ENCODE measurements at places on chromosomes 1 and 21.

DNA sequence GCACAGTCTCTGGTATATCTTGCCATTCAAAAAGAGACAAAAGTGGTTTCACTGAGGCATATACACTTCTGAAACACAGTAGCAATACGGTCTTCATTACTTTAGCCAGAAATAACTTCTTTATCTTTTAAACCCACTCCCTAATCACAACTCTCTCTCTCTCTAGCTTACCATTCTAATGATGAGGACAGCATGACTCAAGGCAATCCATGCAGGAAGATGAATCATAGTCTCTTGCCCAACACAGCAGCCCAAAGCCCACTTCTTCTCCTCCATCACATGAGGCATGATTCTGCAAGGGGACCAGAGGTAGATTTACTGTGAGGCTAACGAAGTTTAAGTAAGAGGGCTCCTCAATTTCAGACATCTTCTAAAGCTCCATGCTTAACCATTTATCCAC is 285.0 kb upstream of the NR5A2 start:
- DNase-seq = no peak

DNA sequence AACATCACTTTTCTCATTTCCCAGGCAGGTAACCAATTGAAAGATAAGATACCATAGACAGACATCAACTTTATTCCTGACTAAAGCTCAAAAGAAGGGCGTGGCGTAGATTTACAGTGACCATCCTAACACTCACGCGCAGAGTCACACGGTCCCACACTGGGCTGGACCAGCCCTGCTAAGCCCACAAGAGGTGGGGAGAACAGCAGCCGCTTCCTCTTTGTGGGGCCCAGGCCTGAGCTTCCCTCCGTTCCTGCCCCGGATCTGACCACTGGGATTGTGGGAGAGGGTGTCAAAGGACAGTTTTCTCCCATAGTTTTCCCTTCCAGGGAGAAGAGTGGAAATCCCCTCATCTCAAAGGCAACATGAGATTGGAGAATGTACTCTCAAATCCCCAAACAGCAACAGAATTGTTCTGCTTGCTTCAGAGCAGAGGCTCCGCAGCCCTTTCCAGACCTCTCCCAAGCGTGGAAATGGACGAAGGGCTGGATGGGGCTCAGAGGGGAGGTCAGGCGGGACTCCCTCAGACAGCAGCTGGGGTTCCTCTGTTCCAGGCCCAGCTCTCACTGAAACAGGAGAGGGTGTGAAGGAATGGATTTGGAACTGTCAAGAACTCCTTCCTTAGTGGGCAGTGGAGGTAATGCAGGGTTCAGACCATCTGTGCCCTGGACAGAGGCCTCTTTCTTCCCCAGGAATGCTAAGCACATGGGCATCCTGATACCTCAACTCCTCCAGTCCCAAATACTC is 33.7 kb downstream of the L1TD1 start:
- no peak for DNase-seq

DNA sequence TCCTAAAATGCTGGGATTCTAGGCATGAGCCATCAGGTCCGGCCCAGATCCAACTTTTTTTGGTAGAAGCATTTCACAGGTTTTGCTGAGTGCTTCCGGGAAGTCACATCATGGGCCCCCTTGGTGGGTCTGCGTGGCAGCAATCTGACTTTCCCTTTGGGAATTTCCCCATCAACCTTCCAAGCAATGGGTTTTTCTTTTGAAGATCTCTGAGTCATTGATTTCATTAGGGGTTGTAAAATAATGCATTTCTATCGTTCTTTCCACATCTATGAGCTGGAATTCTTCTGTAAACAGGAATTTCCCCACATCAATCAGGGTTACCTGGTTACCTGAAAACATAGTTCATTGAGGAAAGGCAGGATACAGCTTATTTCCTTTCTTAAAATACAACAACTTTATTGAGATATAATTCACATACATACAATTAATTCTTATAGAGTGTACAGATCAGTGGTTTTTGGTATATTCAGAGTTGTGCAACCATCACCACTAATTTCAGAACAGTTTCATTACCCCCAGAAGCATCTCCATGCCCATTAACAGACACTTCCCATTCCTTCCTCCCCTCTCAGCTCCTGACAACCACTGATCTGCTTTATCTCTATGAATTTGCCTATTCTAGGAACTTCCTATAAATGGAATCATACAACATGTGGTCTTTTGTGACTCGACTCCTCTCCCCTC is 9.9 kb upstream of the ZBTB17 start:
- DNase-seq = no peak

DNA sequence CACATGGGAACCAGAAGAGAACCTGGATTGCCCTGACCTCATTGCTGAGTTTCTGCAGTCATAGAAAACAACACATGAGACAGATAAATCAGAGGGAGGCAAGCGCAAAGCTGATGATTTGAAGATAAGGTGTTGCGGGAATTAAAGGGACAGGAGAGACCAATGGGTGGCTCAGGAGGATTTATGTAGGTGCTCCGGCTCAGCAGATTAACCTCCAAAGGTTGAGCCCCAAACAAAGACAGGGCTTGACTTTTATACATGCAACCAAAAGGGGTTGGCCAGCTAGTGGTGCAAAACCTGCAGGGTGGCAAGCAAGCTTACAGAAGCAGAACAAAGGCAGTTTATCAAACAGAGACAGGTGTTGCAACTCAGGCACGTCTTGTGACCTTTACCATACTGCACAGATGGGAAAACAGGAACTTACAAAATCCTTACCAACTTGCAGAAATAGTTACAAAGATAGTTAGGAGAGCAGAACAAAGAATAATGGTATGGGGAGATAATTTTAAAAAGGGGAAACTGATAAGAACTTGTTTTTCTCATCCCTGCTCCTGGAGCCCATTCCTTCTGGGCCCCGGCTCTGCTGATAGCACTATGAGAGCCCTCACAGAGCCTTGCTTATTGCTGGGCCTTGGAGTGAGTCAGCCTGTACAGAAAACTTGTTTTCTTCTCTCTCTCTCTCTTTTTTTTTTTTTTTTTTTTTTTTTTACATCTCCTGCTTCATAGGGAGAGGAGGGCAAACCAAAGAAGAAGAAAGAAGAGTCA is 93.6 kb downstream of the SNRPE start:
- DNase-seq = no peak

DNA sequence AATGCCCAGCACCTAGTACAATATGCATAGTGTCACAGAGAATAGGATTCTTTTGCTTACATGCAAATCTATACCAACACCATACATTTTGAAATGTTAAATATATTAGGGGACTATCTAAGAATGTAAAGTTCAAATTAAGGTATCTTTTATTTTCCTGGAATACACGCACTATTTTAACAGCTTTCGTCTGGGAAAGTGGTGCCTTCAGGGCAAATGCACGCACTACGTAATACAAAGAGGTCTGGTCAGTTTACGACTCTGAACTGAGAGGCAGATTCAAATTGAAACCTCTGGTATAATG is 931 bp downstream of the FUBP1 start:
- DNase-seq = no peak

DNA sequence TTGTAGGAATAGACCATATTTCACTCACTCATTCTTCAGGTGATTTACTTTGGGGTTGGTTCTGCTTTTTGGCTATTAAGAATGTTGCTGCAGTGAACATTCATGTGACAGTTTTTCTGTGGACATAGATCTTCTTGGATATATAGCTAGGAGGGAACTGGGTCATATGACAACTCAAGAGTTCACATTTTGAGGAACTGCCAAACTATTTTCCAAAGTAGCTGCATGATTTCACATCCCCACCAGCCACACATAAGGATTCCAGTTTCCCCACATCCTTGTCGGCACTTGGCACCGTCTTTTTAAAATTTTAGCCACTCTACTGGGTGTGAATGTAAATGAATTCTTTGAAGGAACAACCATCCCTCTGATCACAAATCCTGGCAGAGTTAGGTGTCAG is 126.0 kb downstream of the PRDM2 start:
- DNase-seq = no peak

GRCh38 chr1:208544794-208545193 is 300.6 kb upstream of the PLXNA2 start:
- DNase-seq = no peak

GRCh38 chr1:38486085-38486484 is 373.5 kb downstream of the RRAGC start:
- no peak for DNase-seq

- DNase-seq = no peak
Observed at GRCh38 chr1:229105822-229106525, 164.9 kb upstream of the RAB4A start.

GRCh38 chr1:21930080-21930571 is 7.0 kb downstream of the HSPG2 start:
- no peak for DNase-seq

GRCh38 chr1:37858931-37859506 is 373 bp downstream of the MTF1 start:
- DNase-seq = peak; percentile 60

- DNase-seq = peak; percentile 9
Observed at GRCh38 chr1:60073605-60074278, at the start of gene C1orf87. C1orf87 (minus strand) TSS chr1:60073770; CDS start chr1:60072643, 1,127 bp downstream.

DNA sequence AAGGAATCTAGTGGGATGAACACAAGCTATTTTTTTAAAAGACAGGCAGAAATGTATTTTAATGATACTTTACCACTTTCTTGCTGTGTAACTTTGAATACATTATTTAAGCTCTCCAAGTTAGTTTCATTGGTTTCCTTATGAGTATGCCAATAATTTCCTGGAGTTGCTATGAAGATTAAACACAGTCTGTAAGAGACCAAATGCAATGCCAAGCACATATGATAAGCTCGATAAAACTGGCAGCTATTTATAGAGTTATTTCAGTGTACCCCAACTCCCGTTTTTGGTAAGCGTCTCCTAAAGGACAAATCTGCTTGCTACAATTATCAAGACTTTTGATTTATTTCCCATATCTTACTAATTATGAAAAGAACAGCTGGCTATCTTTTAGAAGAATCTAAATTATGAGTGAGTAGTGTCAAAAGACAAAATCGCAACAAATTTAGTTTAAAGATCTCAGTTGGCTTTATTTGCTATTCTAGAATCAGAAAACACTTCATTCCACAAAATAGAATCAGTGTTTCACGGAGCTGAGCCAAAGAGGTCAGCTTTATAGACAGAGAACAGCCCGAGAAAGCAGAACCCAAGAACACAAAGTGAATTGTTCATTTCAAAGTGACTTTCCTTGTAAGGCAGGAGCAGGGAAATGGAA is 7.2 kb upstream of the MAP10 start:
- no peak for DNase-seq

- DNase-seq = no peak
Observed at GRCh38 chr1:65260851-65261473, 48.4 kb upstream of the DNAJC6 start.
